ENCODE measurements at places on chromosomes 5 and 9.

DNA sequence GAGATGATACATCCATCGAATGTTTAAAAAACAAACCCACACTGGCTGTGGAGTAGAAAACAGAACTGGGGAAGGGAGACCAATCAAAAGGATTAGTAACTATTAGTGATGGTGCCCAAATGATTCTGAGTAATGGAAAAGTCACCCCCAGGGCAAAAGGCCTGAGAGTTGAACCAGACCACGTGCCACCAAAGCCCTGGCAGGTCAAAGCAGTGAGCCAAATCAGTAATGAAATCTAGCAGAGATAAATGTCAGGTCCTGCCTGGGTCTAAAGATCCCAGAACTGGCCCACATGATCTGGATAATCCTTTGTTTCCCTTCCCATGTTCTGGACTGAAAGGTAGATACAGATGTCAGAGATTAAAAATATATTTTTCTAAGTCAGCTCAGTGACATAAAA lies 9.4 kb downstream of the OTULINL start:
- DNase-seq, result no peak

DNA sequence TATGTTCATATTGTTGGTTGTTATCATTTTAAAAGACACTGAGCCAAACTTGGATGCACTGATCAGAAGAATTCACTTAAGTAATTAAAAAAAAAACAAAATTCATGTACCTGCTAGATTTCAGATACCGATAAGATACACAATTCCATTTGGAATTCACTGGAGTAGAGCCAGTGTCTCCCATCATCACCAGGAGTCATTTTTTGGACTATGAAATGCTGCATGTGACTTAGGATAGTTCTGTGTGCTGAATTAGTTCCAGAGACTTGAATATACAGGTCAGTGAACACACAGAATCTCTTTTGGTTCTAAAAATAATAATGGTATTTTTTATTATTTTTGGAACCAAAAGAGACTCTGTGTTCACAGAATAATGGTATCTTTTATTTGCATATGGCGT lies 482.6 kb upstream of the PIK3R1 start:
- DNase-seq, result no peak

GRCh38 chr5:172110921-172111851 lies 76.8 kb downstream of the STK10 start:
- DNase-seq, result peak; percentile 85

- no peak for DNase-seq
Observed at GRCh38 chr5:36728697-36729543, 122.5 kb downstream of the SLC1A3 start.

GRCh38 chr5:155126573-155126972 lies 113.0 kb downstream of the KIF4B start:
- no peak for DNase-seq

GRCh38 chr5:29697785-29698414 lies 1495.6 kb upstream of the CDH6 start:
- DNase-seq, result no peak

GRCh38 chr9:21121079-21121478 lies 20.6 kb downstream of the IFNW1 start:
- no peak for DNase-seq

GRCh38 chr9:81490605-81491331 lies 198.6 kb downstream of the TLE1 start:
- DNase-seq, result no peak

DNA sequence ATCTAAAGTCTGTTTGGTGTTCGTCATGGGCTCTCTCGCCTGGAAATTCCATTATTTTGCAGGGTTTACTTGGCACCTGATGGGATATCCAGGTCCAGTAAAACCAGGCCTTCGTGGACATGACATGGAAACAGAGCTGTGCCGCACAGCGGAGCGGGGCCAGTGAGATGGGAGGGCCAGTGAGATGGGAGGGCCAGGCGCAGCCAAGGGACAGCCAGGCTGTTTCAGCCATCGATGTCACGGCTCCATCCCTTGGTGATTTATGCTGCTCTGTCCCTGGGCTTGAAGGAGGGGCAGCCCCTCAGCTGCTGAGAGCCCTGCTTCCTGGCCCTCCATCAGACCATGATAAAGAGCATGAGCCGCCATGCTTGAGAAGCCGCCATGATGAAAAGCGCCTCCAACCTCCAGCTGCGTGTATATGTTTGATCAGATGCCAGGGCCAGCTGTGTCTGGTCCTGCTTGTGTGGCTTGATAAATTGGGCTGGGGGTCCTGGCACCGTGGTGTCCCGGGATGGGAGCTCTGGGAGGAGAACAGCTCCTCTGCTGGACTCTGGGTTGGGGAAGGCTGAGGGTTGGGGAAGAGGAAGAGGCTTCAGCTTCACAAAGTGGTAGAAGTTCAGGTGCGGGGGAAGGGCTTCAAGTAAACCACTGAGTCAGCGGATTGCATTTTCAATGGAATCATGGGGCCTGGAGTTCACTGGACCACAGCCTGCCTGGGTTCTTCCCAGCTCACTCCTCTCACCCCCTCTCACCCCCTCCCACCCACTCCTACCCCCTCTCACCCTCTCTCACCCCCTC lies 6.1 kb upstream of the COL5A1 start:
- peak; percentile 1 for DNase-seq

- peak; percentile 46 for DNase-seq
Observed at GRCh38 chr5:87411973-87412629, 629 bp downstream of the CCNH start.

- DNase-seq, result no peak
Observed at GRCh38 chr5:26343801-26344325, 694.5 kb downstream of the CDH9 start.

- no peak for DNase-seq
Observed at GRCh38 chr9:88344013-88344412, 44.2 kb upstream of the SPIN1 start.

DNA sequence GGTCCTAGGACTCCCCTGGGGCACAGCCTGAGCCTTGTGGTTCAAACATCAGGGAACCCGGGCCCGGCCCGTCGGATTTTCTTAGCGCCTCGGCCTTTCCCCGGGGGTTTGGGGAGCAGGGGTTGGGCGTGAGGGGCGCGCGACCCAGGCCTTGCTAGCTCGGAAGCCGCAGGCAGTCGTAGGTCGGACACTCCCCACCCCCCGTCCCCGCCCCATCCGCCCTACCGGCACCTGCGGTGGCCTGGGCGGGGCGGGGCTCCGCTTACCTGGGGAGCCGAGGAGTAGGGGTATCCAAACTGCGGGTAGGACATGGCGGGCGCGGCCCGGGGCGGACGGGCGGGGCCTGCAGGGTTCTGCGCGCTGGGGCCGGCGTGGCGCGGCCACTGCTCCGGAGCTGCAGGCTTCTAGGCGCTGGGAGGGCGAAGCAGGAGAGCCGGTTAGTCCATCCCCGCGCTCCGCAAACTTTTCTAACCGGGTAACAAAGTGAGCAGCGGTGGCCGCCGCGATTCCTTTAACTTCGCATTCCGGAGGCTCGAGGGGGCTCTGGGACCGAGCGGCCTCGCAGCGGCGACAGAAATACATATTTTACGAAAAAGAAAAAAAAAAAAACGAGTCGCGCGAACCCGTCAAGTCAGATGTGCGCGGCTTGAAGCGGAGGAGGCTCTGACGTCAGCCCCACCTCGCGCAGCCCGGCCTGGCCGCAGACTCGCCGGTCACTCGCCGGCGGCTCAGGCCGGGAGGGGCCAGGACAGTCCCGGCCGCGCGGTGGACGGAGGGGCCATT lies at the start of gene IRX4:
Gene IRX4 (minus strand): TSS at position 589 of the 783 bp plus-strand sequence. CDS start 278 bp downstream, at position 311.
- DNase-seq, result no peak

- no peak for DNase-seq
Observed at GRCh38 chr9:2340046-2340760, 281.4 kb upstream of the VLDLR start.

GRCh38 chr5:72651779-72652178 lies 144.6 kb upstream of the ZNF366 start:
- DNase-seq, result no peak

GRCh38 chr5:20369518-20369885 lies 381.5 kb upstream of the CDH18 start:
- DNase-seq, result no peak

GRCh38 chr5:143395638-143396352 lies 7.7 kb downstream of the NR3C1 start:
- no peak for DNase-seq

GRCh38 chr5:7773178-7773577 lies 77.8 kb downstream of the CFAP90 start:
- DNase-seq, result no peak

DNA sequence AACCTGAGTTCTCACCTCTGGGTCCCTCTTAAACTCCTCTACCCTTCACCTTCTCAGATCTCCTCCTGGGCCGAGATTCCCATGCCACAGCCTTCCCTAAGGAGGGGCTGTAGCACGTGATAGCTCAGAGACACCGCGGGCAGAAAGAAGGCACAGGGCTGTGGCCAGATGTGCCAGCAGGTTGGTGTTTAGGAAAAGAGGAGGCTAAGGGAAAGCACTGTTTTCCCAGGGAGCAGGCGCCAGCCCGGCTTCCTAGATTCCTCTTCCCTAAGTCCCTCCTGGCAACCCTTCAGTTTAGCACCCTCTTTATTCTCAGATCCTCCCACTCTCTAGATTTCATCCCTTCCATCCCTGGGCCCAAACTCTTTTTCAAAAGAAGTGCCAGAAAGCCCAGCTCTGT lies 59.4 kb upstream of the CCNG1 start:
- no peak for DNase-seq

DNA sequence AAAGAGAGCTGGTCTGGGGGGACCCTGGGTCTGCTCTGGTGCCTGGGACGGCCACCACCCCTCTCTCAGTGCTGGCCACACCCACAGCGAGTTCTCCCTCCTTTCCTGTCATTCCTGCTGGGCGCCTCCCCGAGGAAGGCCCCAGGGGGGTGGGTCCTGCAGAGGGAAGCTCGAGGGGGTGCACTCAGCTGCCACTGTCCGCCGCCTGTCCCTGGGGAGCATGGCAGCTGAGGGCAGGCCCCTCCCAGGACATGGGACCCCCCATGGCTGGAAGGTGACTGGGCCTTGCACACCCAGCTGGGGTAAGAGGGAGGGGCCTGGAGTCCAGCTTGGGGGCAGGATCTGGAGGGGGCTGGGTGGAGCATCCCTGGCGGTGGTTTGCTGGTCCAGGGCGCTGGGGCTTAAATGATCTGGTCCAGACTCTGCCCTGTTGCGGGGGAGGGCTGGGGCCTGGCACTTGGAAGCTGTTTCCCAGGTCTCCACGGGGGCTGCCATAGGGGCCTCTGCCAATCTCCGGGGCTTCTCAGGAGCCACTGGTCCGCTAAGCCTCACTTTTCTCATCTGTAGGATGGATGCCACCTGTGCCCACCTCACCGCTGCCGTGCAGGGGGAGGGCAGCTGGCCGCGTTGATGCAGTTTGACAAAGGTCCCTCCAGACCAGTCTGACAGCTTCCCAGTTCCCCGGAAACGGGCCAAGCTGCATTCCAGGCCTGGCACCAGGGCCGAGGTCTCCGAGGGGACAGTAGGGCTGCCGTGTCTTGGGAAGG lies 6.0 kb upstream of the SLC2A6 start:
- DNase-seq, result no peak

GRCh38 chr9:129776938-129777768 lies 24.3 kb upstream of the PTGES start:
- no peak for DNase-seq

- DNase-seq, result no peak
Observed at GRCh38 chr9:80175286-80176150, 603.8 kb downstream of the TLE4 start.

GRCh38 chr9:95217936-95218335 lies 99.6 kb downstream of the FANCC start:
- no peak for DNase-seq

DNA sequence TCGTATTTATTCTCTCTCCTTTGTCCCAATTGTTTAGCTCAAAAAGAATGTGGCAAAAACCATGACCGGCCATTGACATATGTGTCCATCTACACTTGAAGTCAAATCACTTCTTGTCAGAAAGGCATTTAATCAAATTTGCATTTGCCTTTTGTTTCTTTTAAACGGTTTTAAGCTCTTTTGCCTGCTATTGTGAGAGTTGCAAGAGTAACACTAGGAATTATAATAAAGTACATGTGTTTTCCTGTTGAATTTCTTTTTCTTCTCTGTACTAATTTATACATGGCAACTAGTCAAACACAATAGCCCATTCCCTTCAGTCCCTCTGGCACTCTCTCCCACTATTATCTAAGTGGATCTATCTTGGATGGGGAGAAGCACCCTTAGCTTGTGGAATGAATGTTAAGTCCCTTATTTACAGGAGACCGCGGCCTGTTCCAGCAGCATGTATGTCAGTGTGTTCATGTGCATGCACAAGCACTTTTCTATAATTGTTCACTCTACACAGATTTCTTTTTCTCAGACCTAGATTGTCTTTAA lies 3.2 kb downstream of the ADAMTSL1 start:
- no peak for DNase-seq

DNA sequence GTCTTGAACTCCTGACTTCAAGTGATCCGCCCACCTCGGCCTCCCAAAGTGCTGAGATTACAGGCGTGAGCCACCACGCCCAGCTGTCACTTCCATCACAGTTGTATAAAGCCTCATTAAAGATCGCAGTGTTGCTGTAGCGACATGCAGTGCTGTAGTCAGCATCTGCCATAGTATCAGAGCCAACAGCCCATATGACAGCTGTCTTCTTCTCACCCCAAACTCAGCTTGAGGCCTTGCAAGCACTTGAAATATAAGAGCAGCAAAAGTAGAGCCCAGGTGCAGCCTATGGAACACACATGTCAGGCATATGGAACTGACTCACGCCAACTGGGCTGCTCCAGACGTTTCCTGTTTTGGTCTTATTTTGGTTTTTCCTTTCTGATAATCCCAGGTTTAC lies 167.8 kb downstream of the TRIO start:
- DNase-seq, result no peak

DNA sequence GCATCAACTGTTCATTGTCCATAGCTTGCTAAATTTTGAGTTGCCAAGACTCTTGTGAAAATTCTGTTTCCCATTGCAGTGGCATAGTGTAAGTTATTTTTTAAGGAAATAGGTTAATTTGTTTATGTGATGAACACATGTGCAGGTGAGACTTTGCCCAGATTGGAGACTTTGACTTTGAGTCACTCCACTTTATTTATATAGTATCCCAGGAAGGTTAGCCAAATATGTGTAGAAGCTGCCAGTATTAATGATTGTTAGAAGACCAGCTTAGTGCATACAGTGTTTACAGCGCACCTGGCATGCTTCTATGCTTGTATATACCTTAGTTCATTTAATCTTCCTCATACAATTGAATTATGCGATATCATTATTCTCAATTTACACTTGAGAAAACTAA lies 51.0 kb downstream of the MTAP start:
- DNase-seq, result no peak

DNA sequence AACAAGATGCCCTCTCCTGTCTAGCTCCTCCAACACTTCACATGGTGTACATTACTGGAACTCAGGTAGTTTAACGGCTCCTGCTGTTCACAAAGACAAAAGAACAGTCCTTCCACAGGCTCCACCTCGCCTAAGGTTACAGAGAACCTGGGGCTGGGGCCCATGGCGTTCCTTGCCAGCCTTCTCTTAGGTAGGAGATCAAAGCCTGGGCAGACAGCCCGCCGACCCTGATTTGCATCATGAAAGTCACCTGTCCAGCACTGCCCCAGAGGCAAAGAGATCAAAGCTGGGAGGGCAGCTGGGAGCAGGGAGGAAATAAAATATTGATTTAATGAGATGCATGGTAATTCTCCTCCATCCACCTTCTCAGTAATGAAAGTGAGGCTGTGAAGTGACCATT lies 115.0 kb upstream of the SLIT3 start:
- no peak for DNase-seq

DNA sequence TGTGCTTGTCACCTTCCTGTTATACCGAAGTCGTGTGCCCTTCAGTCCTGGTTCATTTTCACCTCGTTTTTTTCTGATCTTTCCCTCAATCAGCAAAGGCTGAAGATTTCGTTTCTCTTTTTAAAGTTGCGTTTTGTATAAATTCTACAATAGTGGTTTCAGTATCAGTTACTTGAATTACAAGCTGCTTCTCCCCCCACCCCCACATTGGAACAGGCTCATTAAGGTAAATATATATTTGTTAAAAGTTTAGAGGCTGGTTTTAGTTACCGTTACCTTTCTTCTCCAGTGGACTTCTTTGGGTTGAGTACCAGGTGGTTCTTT lies 881 bp downstream of the SUB1 start:
- DNase-seq, result peak; percentile 52

Data from activated naive CD4-positive, alpha-beta T cell treated with anti-CD3 and anti-CD28 coated beads, Interleukin-2, amount 50 U/mL, for 16 hours (primary cell).